ENCODE measurements at places on chromosomes 2 and 18. TPM values are rescaled to one million over a fixed set of nuclear protein-coding genes. Genes with fewer than 3 reads are reported as not detected.

Gene BOLL
- not detected for total RNA-seq

DNA sequence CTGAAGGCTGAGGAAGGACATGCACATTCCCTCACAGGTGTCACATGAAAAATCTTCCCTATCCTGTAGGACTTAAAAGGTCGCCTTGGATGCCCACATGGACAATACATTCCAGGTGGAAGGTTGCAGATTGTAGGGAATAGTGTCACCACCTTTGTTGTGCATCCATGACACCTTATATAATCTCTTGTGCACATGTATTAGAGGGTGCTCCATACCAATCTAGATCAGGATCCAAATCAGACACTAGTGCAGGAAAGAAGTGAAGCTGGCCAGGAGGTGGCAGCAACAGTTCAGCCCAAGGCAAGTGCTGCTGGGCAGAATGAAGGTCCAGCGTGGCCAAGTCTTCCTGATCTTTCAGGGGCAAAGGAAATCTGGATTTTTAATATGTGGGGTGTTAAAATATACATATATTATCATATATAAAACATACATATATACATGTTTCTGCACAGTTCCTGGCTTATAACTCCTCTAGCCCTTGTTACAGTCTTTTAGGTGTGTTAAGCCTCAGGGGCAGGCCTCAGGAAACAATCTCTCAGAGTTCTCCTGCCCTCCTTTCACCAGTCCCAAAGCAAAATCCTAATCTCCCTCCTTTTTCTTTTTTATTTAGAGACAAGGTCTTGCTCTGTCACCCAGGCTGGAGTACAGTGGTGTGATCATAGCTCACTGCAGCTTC, 16.6 kb downstream of the NIF3L1 start:
- peaks cover 37% of the 10 kb centered on the region for H3K36me3 ChIP-seq
- DNase-seq, result peak; percentile 37
- H3K4me3 ChIP-seq, result no peak overlapping the region
- H3K4me1 ChIP-seq, result peaks cover 5% of the 10 kb centered on the region
- no peak overlapping the region for H3K27ac ChIP-seq

DNA sequence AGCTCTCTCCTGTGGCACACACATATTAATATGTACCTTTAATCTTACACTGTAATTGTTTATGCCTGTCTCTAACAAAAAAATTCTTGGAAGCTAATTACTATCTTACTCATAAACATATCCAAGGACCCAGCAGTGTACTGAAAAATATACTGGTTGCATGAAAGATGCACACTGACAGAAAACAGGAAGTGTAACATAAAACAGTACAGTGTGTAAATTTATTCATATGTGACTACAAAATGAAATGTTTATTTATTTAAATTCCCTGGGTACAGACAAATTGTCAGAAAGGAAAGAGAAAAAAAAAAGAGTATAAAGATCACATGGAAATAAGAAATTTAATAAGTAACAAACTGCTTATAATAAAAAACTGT, 28.5 kb downstream of the TMEM131 start:
- no peak overlapping the region for H3K27ac ChIP-seq
- H3K4me3 ChIP-seq, result no peak overlapping the region
- H3K36me3 ChIP-seq, result peaks cover 13% of the 10 kb centered on the region
- no peaks in the 10 kb centered on the region for H3K27me3 ChIP-seq
- peaks cover 56% of the 10 kb centered on the region for H3K4me1 ChIP-seq

DNA sequence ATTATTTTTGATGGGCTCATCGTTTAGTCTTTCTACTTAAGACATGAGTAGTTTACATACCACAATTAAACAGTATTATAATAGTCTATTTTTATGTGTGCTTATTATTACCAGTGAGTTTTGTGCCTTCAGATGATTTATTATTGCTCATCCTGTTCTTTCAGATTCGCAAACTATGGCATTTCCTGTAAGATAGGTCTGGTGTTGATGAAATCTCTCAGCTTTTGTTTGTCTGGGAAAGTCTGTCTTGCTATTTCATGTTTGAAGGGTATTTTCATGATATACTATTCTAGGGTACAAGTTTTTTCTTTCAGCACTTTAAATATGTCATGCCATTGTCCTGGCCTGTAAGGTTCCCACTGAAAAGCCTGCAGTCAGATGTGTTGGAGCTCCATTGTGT, 101.3 kb downstream of the DNAH7 start:
- H3K4me3 ChIP-seq, result no peak overlapping the region
- no peak overlapping the region for H3K27ac ChIP-seq
- H3K27me3 ChIP-seq, result peaks cover 3% of the 10 kb centered on the region

Data from activated T-helper 2 cell treated with anti-CD3 and anti-CD28 coated beads, Interferon-gamma antibody, Interleukin-2, Interleukin-4, amounts not matched to agents 10 μg/mL and 5 μg/mL and 100 μg/mL, durations not matched to agents 14 hours and 24 hours and 36 hours (primary cell).